ENCODE measurements at places on chromosomes 16 and 17.
A peak's percentile ranks its signal among the peaks of the same experiment; 100 is the strongest.

DNA sequence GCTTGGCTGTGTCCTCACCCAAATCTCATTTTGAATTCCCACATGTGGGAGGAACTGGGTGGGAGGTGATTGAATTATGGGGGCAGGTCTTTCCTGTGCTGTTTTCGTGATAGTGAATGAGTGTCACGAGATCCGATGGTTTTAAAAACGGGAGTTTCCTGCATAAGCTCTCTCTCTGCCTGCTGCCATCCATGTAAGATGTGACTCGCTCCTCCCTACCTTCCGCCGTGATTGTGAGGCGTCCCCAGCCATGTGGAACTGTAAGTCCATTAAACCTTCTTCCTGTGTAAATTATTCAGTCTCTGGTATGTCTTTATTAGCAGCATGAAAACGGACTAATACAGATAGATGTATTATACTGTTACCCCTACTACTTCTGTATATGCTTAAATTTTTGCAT is 3.6 kb downstream of the SPATA33 start:
- no peak for DNase-seq

DNA sequence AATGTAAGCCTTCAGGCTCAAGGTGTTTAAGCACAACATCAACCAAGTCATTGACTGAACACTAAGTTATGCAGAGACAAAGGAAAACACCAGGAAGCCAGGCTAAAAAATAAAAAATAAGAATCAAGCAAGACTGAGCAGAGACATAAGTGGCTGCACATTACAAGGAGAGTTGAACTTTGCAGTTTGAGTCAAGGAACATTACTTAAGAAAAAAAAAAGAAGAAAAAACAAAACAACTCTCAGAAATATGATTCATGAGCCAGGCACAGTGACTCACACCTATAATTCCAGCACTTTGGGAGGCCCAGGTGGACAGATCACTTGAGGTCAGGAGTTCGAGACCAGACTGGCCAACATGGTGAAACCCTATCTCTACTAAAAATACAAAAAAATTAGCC is 168.1 kb downstream of the C16orf95 start:
- DNase-seq: no peak

GRCh38 chr17:27438348-27438998 is 17.8 kb upstream of the KSR1 start:
- DNase-seq: no peak

- no peak for DNase-seq
Measured at GRCh38 chr16:56547949-56548567, 16.8 kb upstream of the MT4 start.

- DNase-seq: no peak
Measured at GRCh38 chr16:52563767-52564611, 17.0 kb upstream of the TOX3 start.

GRCh38 chr17:44400226-44400847 is 10.9 kb upstream of the ITGA2B start:
- DNase-seq: peak; percentile 61

- no peak for DNase-seq
Measured at GRCh38 chr16:58337090-58337444, 42.2 kb upstream of the PRSS54 start.

- no peak for DNase-seq
Measured at GRCh38 chr16:29158785-29159184, 173.9 kb downstream of the LAT start.

GRCh38 chr17:12790249-12791106 is 1.2 kb downstream of the ARHGAP44 start:
- no peak for DNase-seq

DNA sequence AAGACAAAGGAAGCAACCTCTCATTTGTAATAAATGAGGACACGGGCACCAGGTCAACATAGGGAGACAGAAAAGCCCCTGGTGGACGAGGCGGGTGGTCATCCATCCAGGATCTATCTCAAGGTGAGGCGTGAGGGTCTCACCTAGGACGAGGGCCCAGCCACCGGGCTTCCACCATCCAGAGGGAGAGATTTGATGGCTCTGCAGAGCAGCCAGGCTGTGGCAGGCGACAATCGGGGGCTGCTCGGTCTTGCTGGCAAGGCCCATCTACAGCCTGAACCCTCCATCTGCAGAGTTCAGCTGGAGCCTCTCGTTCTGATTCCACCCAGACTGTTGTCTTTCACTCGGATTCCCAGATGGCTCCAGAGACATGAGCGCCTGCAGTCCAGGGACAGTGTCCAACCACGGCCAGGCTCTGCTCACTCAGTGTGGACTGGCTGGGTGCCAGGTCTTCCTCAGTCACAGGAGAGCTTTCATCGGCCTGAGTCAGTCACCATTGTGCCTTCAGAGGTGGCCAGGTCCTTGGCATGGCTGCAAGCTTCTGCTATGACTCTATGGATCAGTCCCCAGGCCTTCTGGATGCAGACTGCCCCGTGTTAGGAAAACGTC is 5.9 kb downstream of the LITAFD start:
- DNase-seq: no peak

DNA sequence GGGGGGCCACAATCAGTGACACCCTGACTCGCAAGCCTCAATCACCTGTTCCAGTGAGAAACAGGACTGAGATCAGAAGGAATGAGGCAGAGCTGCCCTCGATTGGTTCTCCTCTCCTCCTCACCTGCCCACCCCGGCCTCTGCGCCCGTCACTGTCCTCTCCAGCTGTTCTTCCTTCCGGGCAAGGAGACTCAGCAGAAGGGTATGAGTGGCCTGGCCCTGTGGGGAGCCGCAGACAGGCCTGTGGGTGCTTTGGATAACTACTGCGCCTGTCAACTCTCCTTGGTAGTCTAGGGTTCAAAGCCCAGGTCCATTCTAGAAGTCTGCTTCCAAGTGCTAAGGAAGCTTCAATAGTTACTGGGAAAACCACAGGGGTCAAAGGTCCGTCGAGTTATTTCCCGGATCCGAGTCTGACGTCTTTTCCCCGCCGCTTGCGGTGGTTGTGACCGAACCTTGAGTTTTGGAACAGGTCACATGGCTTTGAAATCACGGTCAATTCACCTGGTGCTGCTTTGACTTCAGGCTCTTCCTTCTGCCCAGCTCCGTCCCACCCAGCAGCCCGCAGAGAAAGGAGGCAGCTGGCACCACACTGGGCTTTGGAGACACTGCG is 8.3 kb downstream of the CARD14 start:
- peak; percentile 25 for DNase-seq

DNA sequence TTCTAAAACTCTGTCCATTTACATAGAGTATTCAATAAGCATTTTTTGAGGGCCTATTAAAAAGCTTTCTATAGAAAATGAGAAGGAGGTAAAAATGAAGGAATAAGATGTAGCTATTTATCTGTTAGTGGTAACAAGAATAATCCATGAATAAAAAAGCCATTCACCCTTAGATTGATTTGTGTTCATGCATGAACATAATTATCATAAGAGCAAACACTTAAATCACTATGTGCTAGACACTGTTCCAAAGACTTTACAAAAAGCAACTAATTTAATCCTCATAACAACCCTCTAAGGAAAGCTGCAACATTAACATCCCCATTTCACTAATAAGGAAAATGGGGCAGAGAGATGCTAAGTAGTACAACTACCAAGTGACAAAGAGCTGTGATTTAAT is 6.6 kb downstream of the CCDC47 start:
- peak; percentile 42 for DNase-seq

- no peak for DNase-seq
Measured at GRCh38 chr16:66551788-66552285, 539 bp upstream of the CKLF start.

GRCh38 chr16:85555719-85556455 is 57.2 kb upstream of the GSE1 start:
- peak; percentile 51 for DNase-seq

GRCh38 chr16:11896486-11897176 is 19.1 kb downstream of the GSPT1 start:
- no peak for DNase-seq

GRCh38 chr16:66095676-66096075 is 270.8 kb upstream of the CDH5 start:
- DNase-seq: no peak

DNA sequence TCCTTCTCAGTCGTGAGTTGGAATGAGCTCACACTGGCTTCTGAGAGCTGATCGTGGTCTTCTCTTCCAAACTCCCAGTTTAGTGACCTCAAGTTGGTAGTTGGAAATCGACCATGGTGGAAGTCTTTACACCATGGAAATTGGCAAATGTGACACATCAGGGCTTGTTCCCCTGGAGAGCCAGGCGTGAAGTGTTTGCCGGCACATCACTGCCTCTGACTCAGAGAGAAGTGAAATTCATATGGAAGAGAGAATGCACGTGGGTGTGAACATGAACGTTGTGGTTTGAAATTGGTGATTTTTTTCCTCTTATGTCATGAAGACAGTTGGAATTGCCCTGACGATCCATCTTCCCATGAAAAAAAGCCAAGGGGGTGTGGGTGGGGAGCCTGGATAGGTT is 47.4 kb downstream of the AXIN2 start:
- DNase-seq: peak; percentile 17

- DNase-seq: no peak
Measured at GRCh38 chr16:346587-346986, 5.9 kb downstream of the AXIN1 start.

GRCh38 chr17:11330826-11331225 is 89.8 kb downstream of the SHISA6 start:
- peak; percentile 33 for DNase-seq

GRCh38 chr17:2949469-2950044 is 113.8 kb downstream of the OR1D5 start:
- no peak for DNase-seq

DNA sequence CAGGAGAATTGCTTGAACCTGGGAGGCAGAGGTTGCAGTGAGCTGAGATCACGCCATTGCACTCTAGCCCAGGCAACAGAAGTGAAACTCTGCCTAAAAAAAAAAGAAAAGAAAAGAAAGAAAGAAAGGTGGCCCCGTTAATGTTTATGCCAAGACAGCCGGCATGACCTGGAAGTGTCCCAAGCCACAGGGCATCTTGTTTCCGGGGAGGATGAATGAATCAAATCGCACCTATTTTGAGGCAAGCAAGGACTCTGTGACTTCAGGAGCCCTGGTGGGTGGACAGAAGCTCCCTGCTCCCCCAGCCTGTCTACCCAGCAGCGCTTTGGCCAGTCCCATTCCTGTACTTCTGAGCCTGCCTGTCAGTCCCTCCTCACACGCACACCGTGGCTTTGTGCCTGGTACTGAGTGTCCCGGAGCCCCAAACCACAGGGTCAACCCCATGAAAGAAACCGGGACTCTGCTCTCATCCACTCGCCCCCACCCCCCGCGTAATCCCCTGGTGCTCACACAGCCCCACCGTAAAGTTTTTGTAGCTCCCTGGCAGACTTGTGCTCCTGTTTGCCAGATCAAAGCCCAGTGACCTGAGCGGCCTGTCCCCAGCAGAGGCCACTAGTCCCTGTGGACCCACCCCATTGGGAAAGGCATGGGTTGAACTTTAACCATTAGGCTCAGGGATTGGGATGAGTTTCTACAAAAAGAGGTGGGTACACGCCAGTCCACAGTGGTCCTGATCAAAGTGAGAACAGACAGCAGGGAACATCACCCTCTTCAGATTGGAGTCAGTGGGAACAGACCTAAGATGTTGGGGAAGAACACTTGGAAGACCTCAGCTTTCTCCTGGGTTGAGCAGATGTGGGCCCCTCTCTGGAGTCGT is 19.3 kb downstream of the CD2BP2 start:
- DNase-seq: peak; percentile 25

DNA sequence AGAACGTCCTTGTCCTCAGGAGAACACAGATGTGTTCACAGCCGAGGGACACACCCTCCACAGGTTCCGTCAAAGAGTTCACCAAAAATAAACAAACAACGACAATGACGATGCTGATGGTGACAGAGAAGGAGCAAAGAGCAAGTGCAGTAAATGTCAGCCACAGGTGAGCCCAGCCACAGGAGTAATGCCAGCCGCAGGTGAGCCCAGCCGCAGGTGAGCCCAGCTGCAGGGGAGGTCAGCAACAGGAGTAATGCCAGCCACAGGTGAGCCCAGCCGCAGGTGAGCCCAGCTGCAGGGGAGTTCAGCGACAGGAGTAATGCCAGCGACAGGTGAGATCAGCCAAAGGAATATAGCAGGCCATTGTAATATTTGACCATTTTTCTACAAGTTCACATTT is 315.2 kb downstream of the FOXL1 start:
- no peak for DNase-seq

- DNase-seq: no peak
Measured at GRCh38 chr16:49930841-49931240, 74.9 kb upstream of the ZNF423 start.

DNA sequence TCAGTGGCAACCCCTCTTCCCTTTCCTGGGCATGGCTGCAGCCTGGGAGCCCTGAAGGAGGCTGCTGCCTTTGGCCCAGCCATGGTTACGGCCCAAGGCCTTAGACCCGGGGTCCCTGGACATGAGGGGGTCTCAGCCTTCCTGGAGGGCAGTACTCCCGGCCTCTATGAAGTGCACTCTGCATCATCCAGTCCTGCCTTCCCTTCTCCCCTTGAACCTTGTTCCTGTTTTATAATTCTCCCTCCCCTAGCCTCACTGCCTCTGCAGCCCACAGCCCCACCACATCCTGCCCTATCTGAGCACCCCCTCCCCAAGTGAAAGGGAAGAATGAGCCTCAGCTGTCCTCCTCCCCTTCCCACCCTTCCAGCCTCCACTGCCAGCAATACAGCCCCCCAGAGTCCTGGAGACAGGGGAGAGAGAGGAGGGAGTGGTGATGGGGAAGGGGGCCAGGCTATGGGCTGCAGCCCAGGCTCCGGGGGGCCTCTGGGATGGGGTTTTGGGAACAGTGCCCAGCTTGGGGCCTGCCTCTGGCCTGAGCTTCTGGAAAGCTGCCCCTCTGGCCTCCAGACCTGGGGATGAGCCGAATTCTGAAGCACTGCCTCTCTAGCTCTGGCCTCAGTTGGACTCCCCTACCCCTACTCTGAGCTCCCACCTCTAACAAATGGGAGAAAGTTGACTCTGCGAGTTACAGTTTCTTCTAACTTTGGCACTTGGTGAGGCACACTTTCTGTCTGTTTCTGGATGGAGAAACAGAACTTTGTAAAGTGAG is 7.6 kb downstream of the CCR7 start:
- DNase-seq: peak; percentile 30

DNA sequence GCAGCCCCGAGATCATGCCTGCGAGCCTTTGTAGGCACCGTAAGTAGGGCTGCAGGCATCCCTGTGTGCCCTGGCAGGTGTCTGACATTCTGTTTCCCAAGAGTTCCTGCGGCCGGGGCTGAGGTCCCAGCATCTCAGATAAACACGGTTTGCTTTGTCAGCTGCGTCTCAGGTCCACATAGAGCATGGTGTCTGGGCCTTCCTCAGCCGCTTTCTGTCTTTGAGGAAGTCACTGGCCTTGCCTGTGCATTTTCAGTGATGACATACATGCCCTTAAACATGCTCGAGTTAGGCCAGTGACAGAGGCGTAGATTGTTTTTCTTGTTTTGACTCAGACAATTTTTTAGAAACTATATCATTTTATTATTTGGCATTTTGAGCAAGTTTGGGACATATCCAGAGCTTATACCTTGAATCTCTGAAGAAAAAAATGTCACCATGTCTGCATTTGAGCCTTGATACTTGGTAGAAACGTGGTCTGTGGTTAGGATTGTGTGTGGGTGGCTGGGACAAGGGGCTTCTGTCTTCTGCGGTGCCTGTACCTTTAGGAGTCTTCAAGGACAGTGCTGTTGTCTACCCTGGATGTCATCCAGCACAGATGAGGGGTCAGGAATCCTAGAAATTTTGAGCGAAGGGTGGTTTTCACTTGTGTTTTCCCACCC is 105.8 kb downstream of the SNX29 start:
- DNase-seq: no peak

All from D341Med (cell line).